Activated CD4-positive, alpha-beta T cell treated with anti-CD3 and anti-CD28 coated beads, Interleukin-2, amount 50 U/mL, for 4 hours (primary cell): ENCODE measurements at places on chromosomes 7 and 10.

DNA sequence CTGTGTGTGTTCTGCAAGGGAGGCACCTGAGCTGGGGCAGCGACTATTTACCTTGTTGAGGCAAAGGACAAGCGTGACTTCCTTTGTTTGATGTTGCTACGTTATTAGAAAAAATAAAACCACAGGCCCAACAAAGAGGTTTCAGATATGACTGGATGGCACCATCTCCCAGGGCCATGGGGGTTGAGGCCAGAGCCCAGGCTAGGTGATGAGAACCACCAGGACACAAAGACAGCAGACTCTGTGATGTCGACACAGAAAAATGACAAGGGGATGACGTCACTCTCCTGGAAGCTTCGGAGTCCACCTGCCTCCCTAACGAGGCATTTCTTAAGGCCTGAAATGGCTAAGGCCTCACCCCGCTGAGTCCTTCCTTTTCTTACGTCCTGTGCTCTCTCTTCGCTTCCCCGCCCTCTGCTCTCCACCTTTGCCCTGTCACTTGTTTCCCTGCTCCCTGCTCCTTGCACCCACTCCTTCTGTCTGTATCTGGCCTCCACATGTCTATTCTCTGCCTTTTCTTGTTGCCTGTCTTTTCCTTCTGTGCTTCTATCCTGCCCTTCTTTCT, 83.0 kb upstream of the ADRB1 start:
- peak; percentile 5 for DNase-seq

- no peak for DNase-seq
Observed at GRCh38 chr10:119735451-119735850, 9.6 kb downstream of the INPP5F start.

GRCh38 chr10:22816298-22816653, 101.9 kb upstream of the PIP4K2A start:
- no peak for DNase-seq

GRCh38 chr7:120987683-120988590, 574 bp upstream of the CPED1 start:
- peak; percentile 80 for DNase-seq

DNA sequence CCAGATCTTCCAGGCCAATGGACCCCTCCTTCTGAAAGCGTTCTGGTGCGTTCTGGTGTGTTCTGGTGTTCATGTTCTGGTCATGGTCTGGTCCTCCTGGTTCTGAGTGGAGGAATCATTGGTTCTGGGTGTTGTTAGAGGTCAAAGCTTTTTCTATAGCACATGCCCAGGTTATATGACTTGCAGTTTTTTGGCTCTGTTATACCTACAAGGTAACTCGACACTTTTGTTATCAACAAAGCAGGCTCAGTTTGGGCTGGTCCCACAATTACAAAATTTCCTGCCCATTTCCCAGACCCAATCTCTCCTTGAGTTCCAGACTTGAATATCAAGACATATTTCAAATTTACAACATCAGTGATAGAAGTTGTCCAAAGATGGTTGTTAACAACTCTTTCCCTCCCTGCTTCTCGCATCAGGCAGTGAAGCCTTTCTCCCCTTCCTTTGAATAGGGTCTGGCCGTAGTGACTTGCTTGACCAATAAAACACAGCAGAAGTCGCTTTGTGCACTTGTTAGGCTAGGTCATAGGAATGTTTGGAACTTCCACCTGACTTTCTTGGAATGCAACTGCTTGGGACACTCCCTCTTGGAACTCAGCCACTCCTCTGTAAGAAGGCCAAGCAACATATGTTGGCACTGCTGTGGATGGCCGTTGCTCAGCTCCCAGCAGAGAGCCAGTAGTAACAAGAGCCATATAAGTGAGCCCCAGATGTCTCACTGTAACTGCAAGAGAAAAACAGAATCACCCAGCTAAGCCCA, 83.1 kb upstream of the STEAP1B start:
- DNase-seq, result no peak

GRCh38 chr10:12728494-12728893, 273.0 kb downstream of the CCDC3 start:
- no peak for DNase-seq

DNA sequence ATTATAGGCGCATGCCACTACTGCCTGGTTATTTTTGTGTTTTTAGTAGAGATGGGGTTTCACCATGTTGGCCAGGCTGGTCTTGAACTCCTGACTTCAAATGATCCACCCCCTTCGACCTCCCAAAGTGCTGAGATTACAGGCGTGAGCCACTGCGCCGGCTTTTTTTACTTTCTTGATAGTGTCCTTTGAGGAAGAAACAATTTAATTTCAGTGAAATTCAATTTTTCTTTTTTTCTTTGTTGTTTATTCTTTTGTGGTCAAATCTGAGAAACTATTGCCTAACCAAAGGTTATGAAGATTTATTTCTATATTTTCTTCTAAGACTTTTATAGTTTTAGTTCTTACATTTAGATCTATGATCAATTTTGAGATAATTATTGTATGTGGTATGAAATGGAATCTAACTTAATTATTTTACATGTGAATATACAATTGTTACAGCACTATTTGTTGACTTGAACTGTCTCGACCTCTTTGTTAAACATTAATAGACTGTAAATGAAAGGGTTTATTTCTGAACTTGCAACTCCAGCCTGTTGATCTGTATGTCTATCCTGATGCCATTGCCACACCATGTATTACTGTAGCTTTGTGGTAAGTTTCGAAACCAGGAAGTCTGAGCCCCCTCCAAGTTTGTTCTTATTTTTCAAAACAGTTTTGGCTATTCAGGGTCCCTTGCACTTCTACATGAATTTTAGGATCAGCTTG, 19.8 kb upstream of the RASSF4 start:
- no peak for DNase-seq

DNA sequence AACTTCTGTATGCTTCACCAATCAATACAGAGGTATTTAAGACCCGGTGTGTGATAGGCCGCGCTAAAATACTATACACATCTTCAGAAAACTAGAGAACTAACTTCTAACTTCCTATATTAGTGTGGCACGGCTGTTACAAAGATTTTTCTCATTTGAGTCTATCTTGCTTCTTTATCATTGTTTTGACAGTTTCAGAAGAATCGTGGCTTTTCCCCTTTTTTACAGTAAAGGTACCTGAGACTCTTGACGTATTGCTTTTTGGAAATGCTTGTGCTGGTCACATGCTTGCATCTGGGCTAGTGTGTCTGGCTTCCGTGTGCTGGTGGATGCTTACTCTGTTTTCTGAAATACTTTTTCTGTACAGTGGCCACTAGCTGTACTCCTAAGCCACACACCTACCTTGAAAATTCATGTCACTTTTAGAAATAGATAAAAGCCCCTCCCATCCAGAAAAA, 12.7 kb downstream of the IKZF1 start:
- no peak for DNase-seq

DNA sequence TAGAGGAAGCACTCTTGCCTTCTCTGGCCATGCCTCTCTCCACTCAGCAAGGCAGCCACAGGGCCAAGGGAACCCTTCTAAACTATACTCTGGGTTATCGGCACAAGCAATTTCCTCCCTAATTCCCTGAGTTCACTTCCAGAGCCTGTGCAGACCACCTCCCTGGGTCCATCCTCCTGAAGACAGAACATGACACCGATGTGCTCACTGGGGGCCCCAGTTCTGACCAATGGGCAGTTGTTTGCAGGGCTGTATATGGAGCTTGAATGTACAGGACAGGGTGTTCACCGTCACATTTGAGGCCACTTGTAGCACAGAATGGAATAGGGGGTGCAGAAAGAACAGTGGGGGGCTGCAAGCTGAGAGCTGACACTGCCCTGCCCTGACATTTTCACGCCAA, 77.7 kb downstream of the TFEC start:
- DNase-seq, result no peak

- no peak for DNase-seq
Observed at GRCh38 chr10:44965651-44966097, 6.1 kb downstream of the RASSF4 start.

GRCh38 chr10:62578301-62578700, 204.1 kb downstream of the ZNF365 start:
- no peak for DNase-seq

GRCh38 chr7:28419716-28420115, 7.4 kb downstream of the CREB5 start:
- no peak for DNase-seq

DNA sequence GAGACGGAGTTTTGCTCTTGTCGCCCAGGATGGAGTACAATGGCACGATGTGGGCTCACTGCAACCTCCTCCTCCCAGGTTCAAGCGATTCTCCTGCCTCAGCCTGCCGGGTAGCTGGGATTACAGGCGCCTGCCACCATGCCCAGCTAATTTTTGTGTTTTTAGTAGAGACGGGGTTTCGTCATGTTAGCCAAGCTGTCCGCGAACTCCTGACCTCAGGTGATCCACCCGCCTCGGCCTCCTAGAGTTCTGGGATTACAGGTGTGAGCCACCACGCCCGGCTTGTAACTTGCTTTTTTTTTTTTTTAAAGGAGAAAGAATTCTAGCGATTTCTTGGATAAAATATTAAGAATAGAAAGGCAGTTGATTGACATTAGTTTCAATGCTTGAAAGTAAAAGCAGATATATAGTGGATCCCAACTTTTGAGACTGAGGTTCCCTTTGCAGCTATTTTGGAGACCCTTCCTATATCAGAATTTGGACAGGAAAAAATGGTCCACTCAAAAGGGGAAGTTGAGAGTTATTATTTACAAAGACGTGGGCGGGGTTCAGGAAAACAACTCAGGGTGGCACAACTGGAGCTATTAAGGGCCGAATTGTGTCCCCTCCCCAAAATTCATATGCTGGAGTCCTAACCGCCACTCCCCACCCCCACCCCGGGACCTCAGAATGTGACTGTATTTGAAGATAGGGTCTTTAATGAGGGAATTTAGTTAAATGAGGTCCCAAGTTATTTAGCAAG, 1.3 kb upstream of the ERCC6 start:
- no peak for DNase-seq

- no peak for DNase-seq
Observed at GRCh38 chr10:31659665-31660064, 269.0 kb downstream of the ARHGAP12 start.

DNA sequence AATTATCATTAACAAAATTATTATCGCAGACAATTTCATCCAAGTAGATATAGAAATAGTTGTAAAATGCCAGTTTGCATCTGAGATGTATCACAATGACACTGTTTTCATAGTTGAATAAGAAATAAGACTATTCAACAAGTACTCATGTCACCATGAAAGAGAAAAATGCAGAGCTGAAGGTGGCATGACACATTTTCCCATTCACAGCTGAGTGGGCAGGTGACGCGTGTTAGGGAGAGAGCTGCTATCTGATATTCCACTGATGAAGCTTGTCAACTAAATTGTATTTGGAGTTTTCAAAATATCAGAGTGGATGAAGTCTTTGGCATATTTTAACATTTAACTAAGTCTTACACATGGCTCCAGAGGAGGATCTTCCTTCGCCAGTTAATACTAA, 70.3 kb upstream of the HDAC9 start:
- DNase-seq, result no peak

DNA sequence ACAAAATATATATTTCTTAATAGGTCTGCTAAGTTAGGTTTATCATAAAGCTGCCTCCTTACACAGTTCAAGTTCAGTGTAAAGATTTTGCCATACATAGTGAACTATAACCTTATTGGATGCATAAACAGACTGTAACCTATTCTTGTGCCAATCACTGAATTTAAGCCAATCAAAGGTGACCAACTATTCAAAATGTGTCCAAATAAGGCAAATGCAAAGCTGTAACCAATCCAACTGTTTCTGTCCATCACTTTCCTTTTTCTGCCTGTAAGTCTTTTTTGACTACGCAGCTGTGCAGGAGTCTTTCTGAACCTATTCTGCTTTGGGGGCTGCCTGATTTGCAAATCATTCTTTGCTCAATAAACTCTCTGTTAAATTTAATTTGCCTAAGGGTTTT, 11.6 kb upstream of the DNMBP start:
- no peak for DNase-seq

DNA sequence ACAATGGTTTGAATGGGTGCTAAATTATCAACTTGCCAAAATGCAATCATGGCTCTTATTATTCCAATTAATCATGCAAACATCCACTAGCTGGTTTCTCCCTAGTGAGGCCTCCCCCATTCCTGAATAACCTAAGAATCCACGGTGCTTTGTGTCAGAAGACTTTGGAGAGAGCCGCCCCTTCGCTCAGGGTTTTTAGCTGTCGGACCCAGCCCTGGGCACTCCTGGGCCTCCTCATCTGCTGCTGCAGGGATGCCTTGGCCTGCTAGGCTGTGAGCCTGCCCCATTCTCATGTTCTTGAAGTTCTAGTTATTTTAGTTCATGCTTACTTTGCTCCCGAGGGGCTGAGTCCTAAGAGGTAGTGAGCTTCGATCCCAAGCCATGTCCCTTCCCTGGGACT, 34.1 kb upstream of the SFRP5 start:
- DNase-seq, result no peak

DNA sequence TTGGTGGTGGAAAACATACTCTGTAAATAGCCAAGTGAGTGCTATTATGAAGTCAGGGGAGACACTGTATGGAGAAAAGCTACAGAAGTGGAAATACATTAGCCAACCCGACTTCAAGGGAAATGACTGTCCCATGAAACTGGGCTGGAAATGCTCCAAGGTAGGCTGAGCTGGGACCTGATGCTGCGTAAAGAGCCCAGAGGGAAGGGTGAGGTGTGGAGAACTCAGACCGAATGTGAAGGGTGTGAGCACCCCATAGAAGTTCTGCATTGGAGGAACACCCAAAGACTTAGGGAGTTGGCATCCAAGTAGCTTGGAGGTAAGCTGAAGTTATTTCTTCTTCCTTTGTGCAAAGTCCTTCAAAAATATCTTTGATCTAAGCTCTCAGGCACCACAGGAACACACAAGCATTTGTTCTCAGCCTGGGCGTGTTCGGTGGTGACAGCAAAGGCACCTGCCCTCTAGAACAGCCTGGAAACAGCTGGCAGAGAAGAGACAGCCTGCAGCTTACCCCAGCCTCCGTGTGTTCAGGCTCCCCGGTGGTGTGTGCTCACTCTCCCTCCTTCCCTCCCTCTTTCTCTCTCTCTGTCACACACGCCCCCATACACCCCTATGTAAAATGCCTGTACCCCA, 19.1 kb upstream of the GJD4 start:
- no peak for DNase-seq

- no peak for DNase-seq
Observed at GRCh38 chr7:1623810-1624209, 46.3 kb upstream of the ELFN1 start.

GRCh38 chr10:132094581-132095234, 29.0 kb downstream of the JAKMIP3 start:
- DNase-seq, result no peak

DNA sequence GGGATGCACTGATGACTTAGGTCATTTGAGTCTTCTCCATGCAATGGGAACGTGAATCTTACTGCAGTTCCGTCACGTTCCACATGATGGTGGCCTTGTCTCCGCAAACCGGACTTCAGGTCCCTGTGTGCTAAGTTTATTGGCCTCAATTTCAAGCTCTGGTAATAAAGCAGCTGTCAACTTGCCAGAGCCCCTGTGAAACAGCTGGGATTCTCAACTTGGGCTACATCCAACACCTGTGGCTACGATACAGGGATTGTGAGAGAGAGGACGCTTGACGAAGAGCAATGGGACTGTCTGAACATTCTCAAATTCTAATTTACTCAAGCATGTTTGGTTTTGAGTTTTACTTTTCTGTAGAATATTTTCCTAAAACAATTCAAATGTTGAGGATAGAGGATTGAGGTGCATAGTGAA, 174.2 kb downstream of the PTN start:
- DNase-seq, result no peak

GRCh38 chr7:114084002-114084471, 165.2 kb upstream of the PPP1R3A start:
- no peak for DNase-seq
